ENCODE measurements at places on chromosomes 2 and 18.
A peak's percentile ranks its signal among the peaks of the same experiment; 100 is the strongest.

GRCh38 chr2:108324531-108325255, 36.0 kb downstream of the SULT1C2 start:
- DNase-seq: no peak

DNA sequence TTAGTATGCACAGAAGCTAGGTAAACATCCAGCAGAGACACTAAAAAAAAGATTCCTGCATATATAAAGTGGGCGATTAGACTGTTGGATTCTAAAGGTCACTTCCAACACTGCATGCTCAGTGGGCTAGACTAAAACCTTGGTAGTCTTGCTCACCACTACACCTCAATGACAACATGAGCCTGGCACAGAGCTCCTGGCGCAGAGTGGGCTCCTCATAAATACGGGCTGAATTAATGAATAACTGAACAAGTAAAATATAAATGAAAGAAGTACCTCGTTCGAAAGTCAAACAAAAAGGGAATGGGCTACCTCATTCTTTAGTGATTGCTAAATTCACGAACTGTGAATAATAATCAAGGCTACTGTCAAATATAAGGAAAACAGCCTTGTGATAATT, 185.3 kb downstream of the STK39 start:
- no peak for DNase-seq

GRCh38 chr18:25081001-25081400, 271.0 kb downstream of the ZNF521 start:
- DNase-seq: no peak

- no peak for DNase-seq
Observed at GRCh38 chr2:9693196-9693491, 62.3 kb upstream of the YWHAQ start.

GRCh38 chr2:60352491-60353405, 200.7 kb downstream of the BCL11A start:
- no peak for DNase-seq

DNA sequence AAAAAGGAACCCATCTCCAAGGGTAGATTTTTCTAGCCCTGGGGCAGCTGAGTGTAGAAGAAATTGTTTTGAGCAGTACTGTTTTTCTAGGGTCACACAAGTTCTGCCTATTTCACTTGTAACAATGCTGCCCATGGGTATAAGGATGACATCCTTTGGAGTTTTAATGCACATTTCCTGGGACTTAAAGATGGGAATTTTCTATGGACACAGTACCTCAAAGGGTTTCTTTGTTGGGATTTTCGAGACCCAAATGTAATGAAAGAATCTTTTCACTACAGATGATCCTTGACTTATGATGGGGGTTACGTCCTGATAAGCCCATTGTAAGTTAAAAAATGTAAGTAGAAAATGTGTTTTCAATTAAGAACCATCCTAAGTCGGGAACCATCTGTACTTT, 31.8 kb downstream of the CDC42EP3 start:
- no peak for DNase-seq

- DNase-seq: no peak
Observed at GRCh38 chr18:3139406-3139805, 80.4 kb downstream of the MYOM1 start.

DNA sequence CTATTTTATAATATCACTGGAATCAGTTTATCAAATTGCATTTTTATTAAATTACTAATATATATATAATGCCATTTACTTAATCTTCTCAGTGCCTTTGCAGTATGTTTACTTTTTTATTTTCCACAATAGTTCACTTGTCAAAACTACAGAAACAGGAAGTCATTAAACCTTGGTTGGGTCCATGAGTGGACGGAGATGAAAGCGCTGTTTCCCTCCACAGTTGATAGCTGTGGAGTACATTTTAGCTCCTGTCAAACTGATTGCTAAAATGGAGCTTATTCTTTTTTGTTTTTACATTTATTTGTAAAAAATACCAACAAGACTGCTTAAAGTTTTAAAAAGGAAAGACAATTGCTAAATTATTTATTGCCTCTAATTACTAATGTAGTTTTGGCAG, 19.2 kb downstream of the MFF start:
- no peak for DNase-seq

- DNase-seq: no peak
Observed at GRCh38 chr18:11733031-11733430, 44.0 kb downstream of the GNAL start.

DNA sequence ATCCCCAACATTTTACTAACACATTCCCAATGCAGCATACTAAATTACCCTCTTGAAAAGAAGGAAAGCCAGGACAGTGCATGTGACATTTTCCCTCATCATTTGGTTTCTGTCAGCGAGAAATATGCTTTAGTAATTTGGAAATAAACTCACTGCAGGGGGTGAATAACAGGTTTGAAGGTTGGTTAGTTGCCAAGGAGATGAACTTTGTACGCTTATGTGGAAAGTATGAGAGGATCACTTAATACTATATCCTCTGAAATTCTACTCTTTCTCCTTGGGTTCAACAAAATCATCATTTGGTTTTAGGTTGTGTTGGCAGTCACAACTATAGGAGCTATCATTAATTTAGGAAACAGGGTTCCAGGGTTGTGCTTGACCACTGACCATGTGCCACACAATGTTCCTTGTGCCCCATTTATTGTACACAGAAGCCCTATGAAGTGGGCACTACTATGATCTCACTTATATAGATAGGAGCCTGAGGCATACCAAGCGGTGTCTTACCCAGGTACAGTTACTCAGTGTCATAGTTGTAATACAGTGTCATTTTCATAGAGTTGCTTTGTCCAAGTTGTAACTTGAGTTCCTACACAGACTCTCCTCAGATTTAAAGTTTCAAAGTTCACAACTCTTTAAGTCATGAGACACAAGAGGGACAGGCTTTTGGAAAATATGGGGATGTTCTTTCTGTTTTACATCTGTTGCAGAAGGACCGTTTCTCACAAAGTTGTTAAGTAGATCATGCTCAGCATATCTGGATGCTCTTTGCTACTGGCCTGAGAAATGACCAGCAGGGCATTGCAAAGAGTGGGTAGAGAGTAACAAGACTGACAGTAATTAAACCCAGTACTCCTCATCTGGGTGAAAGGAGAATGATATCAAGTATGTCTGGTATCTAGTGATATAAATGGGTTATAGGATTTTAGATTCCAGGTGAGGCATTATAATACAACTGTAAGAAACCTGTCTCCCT, 91.8 kb downstream of the MAP4K4 start:
- no peak for DNase-seq

- DNase-seq: no peak
Observed at GRCh38 chr18:13452388-13452811, 233.8 kb downstream of the LDLRAD4 start.

DNA sequence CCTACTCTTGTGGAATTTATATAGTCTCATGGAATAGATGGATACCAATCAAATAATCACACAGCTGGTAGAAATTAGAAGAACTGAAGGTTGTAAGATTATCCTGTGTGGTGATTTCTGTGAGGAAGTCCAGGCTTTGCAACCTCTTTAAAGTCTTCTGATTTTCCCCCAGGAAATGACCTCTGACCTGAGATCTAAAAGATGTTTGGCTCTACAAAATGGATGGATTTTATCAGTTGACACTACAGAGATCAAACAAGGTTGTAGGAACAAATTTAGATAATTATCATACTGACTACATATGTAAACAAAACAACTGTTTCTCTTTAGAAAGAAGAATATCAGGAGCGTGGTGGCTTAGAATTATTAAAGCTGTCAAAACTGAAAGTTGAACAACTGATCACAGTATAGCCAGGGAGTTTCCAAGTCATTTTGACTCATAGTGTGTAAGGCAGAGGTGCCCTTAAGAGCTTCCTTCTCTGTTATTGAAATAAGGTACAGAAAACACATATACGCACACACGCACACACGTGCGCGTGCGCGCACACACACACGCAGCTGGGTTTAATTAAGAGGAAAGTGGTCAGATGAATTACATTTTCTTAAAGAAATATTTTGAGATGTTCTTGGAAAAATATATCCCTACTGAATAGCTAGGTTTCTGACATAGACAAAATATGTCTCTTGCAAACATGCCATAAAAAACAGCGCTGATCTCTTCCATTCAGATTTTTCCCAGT, 35.5 kb upstream of the PELI1 start:
- no peak for DNase-seq

DNA sequence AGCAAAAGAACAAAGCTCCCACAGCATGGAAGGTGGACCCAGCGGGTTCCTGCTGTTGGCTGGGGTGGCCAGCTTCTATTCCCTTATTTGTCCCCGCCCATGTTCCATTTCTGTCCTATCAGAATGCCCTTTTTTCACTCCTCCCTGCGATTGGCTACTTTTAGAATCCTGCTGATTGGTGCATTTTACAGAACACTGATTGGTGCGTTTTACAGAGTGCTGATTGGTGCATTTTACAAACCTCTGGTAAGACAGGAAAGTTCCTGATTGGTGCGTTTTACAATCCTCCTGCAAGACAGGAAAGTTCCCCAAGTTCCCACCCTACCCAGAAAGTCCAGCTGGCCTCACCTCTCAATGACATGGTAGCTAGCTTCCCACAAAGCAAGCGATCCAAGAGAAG, 40.2 kb upstream of the UGP2 start:
- DNase-seq: no peak

GRCh38 chr18:13382366-13382953, 163.9 kb downstream of the LDLRAD4 start:
- no peak for DNase-seq

- DNase-seq: peak; percentile 92
Observed at GRCh38 chr18:45967007-45967706, at the start of gene EPG5. TSS of gene EPG5 (minus strand) at chr18:45967329. CDS start at chr18:45967239, 90 bp downstream.

- DNase-seq: no peak
Observed at GRCh38 chr2:46876741-46877384, 38.7 kb downstream of the MCFD2 start.

- DNase-seq: no peak
Observed at GRCh38 chr18:54945576-54946125, 13.6 kb downstream of the CCDC68 start.

GRCh38 chr2:45812011-45812500, 160.6 kb downstream of the PRKCE start:
- DNase-seq: no peak

DNA sequence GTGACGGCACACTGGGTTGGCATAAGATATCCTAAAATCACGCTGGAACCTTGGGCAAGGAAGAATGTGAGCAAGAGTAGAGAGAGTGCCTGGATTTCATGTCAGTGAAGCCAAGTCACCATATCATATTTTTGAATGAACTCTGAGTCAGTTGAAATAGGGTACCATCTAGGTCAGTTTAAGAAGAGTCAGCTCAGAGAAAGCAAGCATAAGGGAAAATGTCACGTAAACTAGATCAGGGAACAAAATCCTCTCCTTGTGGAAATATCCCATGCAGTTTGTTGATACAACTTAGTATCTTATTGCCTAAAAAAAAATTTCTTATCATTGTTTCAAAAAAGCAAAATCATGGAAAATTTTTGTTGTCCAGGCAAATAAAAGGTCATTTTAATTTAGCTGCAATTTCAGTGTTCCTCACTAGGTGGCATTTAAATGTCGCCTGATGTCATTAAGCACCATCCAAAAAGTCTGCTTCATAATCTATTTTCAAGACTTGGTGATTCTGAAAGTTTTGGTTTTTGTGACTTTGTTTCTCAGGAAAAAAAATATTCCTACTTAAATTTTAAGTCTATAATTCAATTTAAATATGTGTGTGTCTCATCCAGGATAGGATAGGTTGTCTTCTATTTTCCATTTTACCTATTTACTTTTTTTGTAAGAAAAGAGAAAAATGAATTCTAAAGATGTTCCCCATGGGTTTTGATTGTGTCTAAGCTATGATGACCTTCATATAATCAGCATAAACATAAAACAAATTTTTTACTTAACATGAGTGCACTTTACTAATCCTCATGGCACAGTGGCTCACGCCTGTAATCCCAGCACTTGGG, 19.6 kb downstream of the RSAD2 start:
- no peak for DNase-seq

DNA sequence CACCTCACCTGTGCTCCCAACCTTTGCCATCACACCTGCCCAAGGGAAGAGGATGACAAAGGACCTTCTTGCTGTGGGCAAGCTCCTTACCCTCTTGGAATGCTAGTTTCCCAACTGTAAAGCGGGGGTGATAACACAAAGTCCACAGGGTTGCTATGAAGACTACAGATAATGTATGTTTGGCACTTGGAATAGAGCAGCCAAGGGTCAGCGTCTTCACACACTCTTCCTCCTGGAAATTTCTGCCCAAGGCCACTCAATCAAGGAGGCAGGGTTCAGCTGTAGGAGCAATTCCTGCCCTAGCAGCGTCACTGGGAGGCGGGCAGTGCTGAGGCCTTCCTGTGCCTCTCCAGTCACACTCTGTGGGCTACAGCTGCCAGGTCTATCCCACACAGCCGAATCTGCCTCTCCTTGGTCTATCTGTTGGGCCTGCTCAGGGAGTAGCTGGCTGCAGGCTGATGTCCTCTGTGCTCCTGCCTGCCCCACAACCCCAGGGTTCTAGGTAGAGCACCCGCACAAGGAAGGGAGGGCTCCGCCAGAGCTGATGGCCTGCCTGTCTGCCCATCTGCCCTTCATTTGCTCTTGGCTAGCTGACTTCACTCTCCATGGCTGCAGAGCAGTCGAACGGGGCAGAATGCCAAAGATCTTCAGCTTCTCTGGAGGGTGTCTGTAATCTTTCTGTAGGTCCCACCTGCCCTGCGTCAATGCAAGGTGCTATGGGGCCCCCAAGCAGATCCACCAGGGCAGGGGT, 91.9 kb downstream of the MRO start:
- no peak for DNase-seq

DNA sequence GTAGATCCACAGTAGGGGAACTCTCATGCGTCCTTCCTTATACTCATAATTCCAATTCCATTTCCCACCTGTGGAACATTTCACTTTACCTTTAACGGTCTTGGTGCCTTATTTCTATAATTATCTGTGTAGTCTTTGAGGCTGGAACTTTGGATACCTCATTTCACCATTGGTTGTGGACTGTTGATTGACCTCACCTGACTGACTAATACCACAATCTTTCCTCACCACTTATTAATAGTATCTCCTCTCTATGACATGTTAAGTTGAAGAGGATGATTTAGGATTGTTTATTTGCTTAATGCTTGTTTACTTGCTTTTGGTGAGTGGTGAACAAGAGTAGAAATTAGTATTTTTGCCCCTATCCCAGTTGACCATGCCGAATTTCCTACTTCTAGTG, 50.0 kb downstream of the R3HDM1 start:
- DNase-seq: no peak

GRCh38 chr2:187614756-187615155, 60.5 kb upstream of the TFPI start:
- no peak for DNase-seq

DNA sequence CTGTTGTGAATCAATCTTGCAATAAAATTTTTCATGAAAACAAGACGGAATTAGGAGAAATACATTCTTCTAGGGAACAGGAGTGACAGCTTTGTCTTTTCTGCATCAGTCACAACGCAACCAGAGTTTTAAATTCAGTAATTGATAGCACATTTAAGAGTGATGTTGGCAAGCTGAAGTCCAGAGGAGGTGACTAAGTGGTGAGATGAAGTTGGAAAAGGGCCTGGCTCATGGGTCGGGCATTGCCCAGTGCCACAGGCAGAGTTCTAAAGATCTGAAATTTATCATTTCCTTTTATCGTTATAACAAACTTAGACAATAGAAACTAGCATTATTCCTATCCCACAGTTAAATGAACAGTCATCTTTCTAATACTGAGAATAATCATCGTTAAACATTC, 764.6 kb upstream of the ZEB2 start:
- DNase-seq: no peak

Data from iPS DF 6.9 (cell line).